ENCODE measurements at places on chromosomes 12 and 14.

DNA sequence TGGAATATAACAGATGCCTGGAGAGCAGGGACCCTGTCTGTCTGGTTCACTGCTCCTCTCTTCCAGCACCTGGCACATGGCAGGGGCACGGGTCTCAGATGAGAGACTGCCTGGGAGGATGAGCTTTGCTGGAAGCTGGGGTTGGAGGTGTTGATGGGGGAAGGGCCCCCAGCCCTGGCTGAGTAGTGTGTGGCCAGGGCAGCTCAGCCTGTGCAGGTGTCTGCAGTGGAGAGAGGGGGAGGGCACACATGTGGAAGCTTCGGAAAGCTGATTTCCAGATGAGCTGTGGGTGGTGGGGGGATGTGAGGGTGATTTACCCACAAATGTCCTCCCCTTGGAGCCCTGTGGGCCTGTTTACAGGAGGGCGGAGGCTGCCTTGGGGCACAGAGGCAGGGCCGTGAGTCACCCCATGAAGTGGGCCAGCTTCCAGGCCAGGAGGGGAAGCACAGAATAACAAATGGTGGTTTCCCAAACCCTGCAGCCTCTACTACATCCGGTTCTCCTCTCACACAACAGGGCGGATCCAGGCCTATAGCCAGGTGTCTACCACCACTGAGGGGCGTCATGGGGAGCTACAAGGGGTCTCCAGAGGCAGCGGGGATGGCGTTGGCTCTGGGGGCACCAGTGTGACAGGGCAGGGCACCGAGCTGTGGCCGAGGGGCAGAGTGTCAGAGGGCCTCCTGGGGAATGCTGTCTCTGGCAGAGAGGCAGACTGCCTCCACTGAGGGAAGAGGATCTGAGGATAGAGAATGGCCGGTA lies 11.0 kb downstream of the KRT7 start:
- DNase-seq: peak; percentile 50

GRCh38 chr12:32499048-32499447 lies 99.7 kb downstream of the FGD4 start:
- DNase-seq: no peak

- DNase-seq: no peak
Measured at GRCh38 chr12:27284021-27284420, 39.9 kb downstream of the STK38L start.

GRCh38 chr14:34766060-34766459 lies 51.7 kb upstream of the CFL2 start:
- DNase-seq: no peak

GRCh38 chr14:59309291-59309900 lies 120.9 kb downstream of the DAAM1 start:
- no peak for DNase-seq

GRCh38 chr12:101086490-101087135 lies 123.4 kb downstream of the SLC5A8 start:
- DNase-seq: no peak

DNA sequence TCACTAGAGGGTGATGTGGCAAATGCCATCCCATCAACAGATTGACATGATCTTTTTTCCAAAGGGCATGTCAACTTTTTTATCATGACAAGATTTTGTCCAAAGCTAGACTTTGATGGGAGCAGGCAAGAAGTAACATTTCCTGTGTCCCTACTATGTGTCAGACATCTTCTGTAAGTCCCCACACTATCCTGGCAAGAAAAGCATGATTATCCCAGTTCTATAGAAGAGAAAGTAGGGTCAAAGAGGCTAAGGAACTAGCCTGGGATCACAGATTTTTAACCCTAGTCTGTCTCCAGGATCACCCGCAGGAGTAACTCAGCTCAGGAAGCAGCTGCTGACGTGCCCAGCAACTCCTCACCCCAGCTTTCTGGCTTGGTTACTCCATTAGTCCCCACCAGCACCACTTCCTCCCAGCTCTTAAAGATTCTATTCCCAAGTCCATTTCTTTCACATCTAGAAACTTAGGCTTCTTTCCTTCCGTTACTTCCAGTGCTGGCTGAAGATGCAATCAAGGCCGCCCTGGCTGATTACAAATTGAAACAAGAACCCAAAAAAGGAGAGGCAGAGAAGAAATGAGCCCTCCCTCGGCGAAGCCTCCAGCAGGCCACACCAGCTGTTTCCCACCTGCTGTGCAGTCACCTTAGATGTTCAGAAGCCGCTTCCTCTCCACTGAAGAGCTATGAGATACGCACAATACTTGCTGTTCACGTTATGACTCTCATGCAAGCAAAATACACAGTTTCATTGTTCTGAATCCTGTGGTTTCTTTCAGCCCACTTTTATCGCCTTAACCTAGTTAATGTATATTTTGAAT lies 6.2 kb downstream of the ISCU start:
- peak; percentile 44 for DNase-seq

DNA sequence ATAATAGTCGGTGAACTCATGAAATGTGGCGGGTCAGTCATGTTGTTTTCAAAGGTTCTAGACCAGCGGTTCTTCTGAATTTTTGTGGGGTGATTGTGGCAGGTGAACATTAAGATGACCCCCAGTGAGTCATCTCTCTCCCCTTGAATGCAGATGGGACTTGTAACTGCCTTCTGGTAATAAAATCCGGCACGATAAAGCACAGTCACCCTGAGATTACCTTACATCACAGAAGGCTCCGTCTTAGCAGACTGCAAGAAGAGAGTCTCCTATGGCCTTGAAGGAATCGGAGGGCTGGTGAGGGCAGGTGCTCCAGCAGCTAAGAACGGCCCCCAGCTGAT lies 189.6 kb downstream of the FOXN3 start:
- no peak for DNase-seq
